Suppressor macrophage treated with lipopolysaccharide for 4 hours (primary cell): ENCODE measurements at places on chromosomes 6 and 20.

GRCh38 chr6:158799051-158799792 is 19.9 kb downstream of the EZR start:
- DNase-seq: no peak

DNA sequence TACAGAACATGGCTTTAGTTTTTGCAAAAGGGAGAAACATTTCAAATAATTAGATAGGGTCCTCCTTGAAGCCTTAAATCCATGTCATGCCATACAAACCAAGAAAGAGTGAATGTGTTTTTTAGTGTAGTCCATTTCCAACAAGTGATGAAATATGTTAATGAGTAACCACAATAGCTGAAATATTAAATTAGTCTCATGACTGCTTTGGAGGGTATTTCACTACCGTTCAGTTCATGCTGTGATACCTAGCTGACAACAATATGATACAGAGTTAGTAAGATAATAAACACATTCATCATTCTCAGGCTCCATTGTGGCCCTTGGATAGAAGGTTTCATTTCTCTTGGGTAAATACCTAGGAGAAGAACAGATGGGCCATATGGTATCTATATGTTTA is 5.8 kb upstream of the ID4 start:
- no peak for DNase-seq

DNA sequence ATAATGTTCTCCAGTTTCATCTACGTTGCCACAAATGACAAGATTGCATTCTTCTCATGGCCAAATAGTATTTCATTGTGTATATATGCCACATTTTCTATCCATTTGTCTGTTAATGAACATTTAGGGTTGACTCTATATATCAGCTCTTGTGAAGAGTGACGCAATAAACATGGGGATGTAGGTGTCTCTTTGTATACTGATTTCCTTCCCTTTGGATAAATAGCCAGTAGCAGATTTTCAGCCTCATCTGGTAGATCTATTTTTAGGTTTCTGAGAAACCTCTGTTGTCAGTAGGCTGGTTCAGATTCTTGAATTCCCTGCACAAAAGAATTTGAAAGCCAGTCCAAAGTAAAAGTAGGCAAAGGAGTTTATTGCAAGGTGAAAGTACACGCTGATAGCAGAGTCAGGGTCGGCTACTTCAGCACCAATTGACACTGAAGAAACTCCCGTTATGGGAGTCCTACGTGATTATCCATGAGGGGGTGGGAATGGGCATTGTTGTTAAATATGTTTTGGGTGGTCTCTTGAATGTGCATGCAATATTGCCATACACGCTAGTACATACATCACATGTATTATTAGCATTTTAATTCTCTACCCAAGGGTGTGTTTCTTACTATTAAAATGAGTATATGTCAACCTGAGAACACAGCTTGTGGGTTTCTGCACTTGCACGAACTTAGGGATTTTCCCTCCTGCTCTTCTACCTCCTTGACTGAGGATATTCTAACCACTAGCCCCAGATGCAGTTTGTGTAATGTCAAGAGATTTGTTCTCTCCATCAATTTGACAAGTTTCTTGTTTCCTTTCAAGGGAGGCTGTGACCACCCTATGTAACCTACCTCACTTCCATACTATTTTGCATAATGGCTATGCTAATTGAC is 14.4 kb upstream of the SLC17A2 start:
- no peak for DNase-seq

GRCh38 chr20:1301031-1301529 is 27.9 kb downstream of the SDCBP2 start:
- peak; percentile 12 for DNase-seq

DNA sequence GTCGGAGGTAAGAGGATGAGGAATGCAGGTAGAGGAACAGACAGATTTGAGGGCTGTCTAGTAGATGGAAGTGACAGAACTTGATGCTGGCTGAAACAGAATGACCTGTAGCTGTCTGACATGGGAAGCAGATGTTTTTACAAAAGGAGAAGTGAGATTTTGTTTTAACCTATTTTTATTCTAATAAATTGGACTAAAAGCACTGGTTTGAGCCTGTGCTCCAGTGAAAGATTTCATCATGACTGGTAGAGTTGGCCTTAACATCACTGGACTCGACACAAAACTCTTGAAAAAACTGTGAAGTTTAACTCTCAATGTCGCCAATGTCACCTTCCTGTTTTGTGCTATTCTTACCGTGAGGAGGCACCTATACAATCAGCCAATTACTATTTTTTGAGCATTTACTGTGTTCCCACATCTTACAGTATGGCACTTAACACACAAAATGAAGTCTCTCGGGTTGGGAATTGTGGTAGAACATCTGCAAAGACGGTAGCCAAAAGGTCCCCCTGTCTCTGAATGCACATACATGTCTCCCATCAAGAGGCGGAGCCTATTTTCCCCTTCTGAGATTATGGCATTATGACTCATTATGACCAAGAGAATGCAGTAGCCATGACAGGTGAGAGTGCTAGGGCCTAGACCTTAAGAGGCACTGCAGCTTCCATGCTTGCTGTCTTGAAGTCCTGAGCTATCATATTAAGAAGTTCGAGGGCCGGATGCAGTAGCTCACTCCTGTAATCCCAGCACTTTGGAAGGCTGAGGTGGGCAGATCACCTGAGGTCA is 93.2 kb downstream of the FOXF2 start:
- DNase-seq: no peak

DNA sequence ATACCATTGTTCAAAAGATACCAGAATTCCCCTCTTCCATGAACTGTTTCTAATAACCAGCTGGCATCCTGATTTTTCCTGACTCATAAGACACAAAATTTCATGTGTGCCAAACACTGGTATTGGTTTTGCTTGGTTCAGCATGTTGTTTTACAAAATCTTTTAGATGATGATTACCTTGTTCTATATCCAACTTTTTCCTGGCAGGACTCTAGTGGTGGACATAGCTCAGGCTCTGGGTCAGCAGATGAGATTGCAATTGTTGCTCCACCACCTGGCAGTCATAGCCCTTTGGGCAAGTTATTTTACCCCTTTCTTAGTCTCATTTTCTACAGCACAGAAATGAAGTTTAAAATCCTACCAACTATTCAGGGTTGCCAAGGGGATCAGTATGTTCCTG is 6.2 kb downstream of the TRIM38 start:
- no peak for DNase-seq

DNA sequence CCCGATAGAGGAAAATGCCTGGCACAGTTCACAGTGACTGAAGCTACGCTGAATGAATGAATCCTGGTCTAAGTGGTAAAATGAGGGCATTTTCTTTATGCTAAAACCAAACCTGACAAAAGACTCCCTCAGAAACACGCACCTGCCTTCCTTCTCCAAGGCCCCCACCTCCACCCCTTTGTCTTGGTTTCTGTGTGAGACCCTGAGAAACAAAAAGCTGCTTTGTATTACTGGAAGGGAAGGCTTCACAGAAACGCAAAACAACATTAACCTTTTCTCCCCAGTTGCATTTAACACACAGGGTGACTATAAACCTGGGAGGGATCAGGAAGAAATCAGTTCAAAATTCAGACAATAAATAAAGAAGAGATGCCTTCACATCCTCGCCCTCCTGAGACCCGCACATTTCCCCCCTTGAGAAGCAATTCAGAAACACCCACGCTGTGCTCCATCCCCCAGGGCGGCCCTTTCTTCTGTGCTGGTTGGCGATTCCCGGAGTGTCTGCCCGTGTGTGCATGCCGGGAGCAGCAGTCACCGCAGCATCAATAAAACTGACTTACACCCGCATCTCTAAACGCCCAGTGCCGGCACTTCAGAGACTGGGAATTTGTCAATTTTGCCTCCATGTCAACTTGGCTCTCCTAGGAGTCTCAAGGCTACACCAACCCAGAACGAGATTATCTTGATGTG is 67.2 kb upstream of the TRAF3IP2 start:
- no peak for DNase-seq

DNA sequence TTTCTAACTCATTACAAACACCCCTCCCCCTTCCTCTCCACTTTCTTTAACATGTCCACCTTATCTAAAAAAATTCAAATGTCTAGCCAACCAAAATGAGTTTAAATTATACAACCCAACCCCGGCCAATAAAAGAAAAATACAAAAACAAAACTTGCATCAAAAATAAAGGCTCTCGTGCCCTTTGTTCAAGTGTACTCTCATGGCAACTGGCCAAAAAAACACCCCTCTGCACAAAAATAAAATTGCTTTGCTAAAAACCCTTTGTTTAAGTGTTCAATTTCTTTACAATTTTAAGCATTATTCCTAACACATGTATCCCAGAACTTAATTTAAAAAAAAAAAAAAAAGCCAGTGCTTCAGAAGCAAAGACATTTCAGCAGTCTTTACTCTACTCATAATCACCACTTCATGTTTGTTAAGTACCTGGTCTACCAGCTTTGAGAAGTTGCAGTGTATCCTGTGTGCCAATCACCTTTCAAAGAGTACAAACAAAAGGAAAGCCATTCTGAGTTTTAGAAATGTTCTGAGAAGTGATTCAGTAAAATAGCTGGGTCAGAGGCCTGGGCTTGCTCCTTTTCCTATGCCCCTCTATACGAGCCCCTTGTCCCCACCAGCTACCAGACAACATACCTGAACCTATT is 87.5 kb downstream of the MDN1 start:
- no peak for DNase-seq

GRCh38 chr6:133699741-133700385 is 189.1 kb upstream of the TCF21 start:
- no peak for DNase-seq

DNA sequence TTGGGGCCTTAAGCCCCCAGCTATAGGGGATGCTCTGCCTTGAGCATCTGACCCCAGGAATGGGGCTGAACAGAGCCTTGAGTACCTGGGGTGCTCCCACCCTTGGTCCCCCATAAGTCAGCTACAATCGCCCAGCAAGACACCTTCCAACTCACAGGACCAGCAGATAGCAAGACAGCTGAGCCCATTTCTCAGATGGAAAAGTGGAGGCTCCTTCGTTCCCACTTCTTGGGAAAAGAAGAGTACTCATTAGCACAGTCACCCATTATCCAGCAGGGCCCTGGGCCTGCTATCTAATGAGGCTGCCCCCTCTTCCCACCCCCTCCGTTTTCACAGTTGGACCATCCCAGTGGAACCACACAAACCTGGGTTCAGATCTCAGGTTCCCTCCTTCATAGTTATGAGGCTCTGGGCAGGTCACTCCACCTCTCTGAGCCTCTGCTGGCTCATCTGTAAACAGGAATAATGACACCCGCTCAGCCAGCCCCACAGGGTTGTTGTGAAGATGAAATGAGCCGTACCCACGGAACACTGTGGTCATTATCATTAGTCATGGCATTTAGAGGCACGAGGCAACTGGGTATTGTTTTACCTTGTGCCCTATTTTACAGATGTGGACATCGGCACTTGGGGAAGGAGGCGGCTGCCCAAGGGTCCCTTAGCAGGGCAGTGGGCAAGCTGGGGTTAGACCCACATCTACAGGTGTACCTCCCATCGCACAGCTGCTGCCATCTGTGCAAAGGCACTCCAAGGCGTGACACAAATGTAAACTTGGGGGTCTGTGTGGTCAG is 4.5 kb downstream of the LPIN3 start:
- DNase-seq: no peak

- DNase-seq: no peak
Observed at GRCh38 chr20:16014436-16014835, 558.8 kb downstream of the KIF16B start.

GRCh38 chr20:4978050-4978918 is 23.0 kb downstream of the SLC23A2 start:
- DNase-seq: no peak

DNA sequence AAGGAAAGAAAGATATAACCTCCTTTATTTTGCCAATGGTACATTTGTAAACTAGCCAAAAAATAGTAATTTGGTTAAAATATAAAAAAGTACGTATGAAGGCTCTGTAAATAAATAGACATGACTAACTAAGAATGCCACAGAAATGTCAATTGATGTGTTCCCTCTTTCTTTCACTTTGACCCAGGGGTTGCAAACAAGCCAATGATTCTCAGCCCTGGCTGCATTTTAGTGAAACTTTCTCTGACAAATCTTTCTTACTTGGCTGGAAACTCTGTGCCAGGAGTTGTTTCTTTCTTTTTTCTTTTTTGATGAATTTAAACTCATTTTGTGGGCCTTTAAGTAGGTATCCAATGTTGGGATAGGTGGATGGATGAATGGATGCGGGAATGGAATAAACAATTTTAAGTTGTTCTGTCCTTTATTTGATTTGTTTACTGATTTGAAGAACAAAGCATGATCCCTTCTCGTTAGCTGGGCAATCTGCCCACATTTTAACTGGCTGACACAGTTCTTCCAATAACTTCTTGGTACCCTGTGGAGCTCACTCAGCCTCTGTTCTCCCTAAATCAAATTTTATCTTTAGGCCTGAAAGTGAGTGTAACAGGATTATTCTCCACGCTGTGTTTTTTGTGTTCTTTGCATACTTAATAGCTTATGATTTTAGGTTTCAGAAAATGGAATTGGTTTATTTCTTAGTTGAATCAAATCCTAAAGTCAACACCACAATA is 58.6 kb upstream of the GCLC start:
- DNase-seq: no peak

GRCh38 chr20:7911586-7912330 is 28.5 kb downstream of the HAO1 start:
- no peak for DNase-seq

DNA sequence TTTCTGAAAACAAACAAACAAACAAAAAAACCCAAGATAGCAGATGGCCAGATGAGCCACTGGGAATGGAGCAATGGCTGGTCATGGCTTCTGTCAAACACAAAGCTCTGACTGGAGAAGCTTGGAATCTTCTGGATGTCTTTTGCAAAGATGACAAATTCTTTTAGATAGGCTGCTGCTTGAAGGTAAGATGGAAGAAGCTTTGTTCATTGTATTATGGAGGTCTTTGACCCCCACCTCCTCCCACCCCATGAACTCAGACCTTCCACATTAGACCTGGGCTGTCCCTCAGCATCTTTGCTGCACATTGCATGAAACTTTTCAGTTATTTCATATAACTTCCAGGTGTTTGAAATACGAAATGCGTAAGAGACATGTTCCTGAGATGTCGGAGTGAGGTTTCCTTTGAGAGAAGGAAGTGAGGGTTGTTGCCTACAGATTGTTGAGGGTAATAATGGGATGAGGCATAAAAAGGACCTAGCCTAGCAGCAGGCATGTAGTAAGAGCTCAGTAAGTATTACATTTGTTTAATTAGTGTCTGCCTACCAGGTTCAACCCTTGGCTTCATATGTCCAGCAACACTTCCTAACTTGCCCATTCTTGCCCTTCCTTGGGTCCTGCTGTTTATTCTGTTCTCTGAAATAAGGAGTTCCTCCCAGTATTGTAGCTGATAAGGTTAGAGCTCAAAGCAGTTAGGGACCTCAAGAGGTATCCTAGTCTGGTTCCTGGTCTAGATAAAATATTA is 51.4 kb upstream of the IER3 start:
- DNase-seq: no peak

GRCh38 chr6:36216559-36216958 is 20.0 kb downstream of the BRPF3 start:
- no peak for DNase-seq

GRCh38 chr20:17171746-17172280 is 55.0 kb upstream of the PCSK2 start:
- DNase-seq: no peak

- no peak for DNase-seq
Observed at GRCh38 chr6:104575536-104575935, 284.2 kb downstream of the HACE1 start.

- peak; percentile 89 for DNase-seq
Observed at GRCh38 chr6:119147101-119148053, 68.9 kb upstream of the FAM184A start.
